ENCODE measurements at places on chromosomes 6 and 20.
A peak's percentile ranks its signal among the peaks of the same experiment; 100 is the strongest.

- no peak for DNase-seq
Measured at GRCh38 chr6:163585932-163586437, 171.5 kb downstream of the QKI start.

GRCh38 chr20:25047766-25048165, 10.2 kb downstream of the ACSS1 start:
- DNase-seq = peak; percentile 64

DNA sequence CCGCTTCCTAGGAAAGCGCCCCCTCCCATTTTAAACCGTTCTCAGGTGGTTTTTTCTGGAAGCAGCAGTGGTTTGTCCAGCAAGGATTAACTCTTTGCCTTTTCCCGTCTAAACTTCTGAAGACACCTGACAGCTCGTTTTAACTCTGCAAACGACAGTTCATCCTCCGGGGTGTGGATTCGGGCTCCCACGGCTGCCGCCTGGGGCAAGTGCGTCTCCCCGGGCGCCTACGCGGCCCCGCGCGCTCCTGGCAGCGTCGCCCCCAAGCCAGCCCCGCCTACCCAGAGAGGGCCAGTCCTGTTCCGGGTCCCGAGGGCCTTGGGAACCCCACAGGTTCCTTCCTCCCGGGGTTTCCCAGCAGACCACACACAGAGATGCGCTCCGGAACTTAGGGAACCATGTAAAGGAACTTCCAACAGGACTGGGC, 54.4 kb downstream of the PRR18 start:
- no peak for DNase-seq

DNA sequence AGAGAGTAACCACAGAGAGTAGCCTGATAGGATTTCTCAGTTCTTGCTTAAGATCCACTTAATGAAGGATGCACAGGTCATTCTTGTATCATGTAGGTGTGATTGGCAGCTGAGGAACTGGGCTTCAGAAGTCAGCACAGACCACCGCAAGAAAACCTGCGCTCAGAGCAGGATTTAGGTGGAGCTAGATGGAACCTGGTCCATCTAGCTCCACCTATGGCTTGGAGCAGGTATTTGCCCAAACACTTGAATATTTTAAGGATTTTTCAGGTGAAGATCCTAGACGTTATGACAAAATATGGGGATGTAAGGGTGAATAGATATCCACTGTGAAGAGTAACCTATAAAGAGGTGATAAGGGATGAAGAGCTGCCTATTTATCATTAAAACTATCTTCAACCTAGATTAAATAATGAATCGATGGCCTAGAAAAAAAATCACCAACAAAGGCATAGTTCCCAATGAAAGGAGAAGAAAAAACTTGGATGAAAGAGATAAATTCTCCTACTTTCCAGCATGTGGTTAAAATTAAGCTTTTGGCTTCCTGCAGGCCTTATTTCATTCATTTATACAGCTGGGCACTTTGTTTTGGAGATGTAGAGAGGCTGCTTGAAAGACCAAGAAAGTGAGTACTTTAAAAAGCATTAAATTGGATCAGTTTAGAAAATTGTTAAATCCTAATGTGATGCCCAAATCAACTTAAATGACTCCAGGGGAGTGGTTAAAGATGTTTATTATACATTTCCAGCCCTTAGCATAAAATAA, 778.4 kb upstream of the GJE1 start:
- DNase-seq = no peak

DNA sequence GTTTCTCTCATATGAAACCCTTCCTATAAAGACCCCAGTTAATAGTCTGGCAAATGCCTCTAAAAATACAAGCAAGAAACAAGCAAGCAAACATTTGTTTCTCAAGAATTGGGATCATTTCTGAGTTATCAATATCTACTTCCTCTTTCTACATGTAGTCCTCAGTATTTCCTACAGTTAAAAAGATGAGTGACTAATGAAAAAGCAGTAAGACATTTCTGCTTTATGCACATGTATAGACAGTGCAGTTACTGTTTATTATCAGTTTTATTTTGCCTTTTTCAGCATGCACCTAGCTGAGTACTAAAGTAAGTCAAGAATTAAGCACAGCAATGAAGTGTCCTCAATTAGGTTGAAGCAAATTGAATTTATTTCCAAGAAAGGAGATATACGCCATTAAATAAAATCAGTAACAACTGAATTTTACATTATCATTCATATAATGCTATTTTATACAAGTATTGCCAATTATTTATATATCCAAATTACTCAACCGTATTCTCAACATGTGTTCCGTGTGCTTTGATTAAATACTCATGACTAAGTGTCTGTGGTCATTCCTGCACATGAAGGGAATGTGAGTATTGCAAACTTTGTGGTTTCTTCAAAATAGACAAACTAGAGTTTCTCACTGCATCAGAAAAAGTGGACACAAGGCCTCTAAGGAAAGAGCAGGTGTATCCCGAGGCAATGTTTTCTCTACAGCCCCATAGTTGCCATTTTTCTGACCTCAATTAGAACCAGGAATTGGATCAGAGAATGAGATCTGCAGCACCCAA, 159.3 kb upstream of the MARCKS start:
- DNase-seq = no peak

DNA sequence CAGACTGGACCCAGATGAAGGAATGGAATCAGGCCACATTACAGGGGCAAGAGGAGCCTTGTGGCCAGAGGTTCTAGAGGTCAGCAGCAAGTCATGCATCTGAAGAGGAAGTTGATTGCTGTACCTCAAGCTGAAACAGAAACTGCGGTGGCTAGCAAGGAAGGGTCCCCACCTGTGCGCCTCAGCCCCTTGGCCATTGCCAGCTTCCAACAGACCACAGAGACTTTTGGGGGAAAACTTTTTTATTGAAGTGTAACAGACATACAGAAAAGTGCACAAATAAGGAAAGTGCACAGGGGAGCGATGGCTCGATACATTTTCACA, 26.8 kb upstream of the SLC9A8 start:
- no peak for DNase-seq

DNA sequence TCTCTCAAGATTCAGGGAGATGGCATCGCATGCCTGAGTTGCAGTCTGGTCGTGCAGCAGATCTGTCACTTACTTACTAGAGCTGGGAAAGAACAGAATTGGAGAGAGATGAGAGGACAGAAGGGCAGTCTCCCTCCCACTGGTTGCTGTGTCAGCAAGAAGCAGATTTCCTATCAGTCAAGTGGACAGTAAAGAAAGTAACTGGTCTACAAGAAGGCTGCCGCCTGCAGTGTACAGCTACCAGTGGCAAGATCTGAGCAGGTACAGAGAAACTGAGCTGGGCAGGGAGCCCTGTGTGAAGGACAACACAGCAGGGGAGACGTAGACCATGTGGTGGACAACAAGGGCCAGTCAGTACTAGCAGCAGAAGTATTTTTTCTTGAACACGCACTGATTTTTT, 49.5 kb upstream of the PCSK2 start:
- DNase-seq = no peak

GRCh38 chr20:55140631-55141030, 665.2 kb downstream of the DOK5 start:
- no peak for DNase-seq

GRCh38 chr20:41274152-41274551, 43.4 kb downstream of the ZHX3 start:
- DNase-seq = no peak

- no peak for DNase-seq
Measured at GRCh38 chr20:16703570-16703969, 26.3 kb upstream of the SNRPB2 start.

- no peak for DNase-seq
Measured at GRCh38 chr6:148081076-148081475, 261.6 kb upstream of the SASH1 start.

DNA sequence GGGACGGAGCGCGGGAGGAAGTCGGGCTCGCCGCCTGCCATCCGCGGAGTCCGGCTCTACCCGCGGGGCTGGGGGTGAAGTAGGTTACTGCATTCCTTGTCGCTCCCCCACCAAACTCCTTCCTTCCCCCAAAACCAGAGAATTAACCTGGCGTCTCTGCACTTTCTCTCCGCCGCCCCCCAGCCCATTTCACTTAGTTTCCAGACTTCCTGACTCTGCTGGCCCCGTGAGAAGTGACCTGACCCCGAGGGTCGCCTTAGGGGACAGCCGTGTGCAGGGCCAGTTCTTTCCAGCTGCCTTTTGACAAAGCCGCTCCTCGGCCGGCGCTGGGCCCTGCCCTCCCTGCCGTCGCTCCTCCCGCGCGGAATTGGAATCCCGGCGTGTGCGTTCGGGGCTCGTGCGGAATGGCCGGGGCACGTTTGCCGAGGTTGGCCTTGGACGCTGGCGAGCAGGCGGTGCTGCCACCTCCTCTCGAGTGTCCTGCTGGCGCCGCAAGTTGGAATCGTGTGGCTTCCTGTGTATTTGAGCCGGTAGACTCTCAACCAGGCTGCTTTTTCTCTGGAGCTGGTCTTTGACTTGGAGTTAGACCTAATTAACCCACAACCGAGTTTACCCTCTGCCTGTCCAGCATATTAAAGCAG, 650 bp downstream of the DCBLD1 start:
- peak; percentile 28 for DNase-seq

- DNase-seq = no peak
Measured at GRCh38 chr20:25271486-25272222, 23.8 kb downstream of the PYGB start.

GRCh38 chr6:16420715-16421461, 182.5 kb downstream of the GMPR start:
- peak; percentile 45 for DNase-seq

GRCh38 chr20:6838181-6838826, 70.8 kb downstream of the BMP2 start:
- DNase-seq = no peak

DNA sequence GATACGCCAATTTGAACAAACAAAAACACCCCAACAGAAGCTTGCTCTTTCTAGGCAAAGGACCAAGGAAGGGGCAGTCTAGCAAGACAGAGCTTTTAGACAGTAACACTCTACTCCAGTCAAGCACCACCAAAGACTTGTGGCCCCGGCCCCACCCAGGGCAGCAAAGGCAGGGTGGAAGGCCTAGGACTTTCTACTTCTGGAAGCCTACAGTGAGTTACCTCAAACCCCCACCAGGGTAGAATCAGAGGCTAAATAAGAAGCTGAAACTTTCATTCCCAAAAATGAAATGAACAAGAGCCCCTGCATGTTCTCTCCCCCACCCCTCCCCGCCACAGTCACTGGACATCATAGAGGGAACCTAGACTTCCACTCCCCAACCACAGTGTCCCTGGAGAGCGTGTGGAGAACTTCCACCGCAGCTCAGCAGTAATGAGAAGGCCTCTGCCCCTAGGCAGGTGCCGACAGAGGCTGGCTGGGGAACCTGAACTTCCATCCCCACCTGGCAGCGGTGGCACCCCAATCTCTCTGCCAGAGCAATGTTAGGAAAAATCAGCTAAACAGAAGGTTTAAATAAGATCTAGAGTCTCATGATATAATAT, 40.0 kb downstream of the KATNA1 start:
- DNase-seq = no peak

GRCh38 chr6:106901062-106901461, 73.5 kb downstream of the CD24 start:
- DNase-seq = no peak

DNA sequence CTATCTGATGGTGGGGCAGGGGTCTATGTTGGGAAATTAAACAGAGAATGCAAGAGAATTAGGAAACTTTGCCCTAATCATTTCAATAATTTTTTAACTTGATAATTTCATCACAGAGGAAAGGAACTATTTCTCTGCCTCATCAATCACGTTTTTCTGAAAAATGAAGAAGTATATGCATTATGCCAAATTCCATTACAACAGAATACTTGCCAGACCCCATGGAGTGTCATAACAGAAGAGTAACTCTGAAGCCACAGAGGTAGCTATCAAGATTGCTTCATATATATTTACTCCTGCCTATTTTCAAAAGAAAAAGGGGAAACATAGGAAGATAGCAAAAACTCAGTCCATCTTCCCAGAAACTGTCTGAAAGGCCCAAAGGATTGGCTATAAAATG, 5.7 kb upstream of the USP49 start:
- DNase-seq = no peak

DNA sequence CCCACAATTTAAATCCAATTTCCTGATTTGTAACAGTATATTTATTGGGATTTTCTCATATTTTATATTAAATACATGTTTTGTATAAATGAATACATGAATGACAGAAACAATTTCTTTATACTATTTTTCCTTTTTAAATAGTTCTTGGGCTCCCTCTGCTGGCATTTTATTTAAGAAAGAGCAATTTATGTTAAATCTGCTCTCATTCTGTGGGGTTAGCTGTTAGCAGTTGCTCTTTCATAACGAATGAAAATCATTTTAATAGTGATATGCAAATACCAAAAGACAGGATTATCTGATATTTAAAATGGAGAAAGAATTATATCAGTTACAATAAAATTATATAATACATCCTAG, 118.3 kb downstream of the RALGAPA2 start:
- no peak for DNase-seq

- DNase-seq = no peak
Measured at GRCh38 chr20:37405351-37405897, 59.5 kb downstream of the SRC start.

GRCh38 chr6:33632558-33633039, 11.5 kb downstream of the ITPR3 start:
- DNase-seq = no peak

DNA sequence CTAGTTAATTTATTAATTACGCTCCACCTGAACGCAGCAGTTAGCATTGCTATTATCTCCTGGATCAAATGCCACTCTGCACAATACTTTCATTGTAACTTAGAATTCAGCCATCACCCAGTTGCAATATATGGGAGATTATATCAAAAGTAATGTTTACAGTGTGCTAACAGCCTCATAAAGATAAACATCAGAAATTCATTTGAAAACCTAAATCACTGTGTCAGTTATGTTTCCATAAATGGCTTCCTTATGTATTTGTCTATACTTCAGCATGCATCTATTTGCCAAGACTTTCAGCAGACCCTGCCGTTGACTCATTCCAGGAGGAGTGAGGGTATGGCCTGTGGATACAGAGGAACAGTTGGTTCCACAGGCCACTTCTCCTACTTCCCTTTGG, 300.1 kb downstream of the TFAP2B start:
- peak; percentile 90 for DNase-seq

- no peak for DNase-seq
Measured at GRCh38 chr6:86459978-86460377, 477.4 kb upstream of the HTR1E start.

- DNase-seq = no peak
Measured at GRCh38 chr6:29230666-29231065, 60.0 kb downstream of the OR2J2 start.

GRCh38 chr6:18155864-18156421, 721 bp downstream of the KDM1B start:
- DNase-seq = peak; percentile 80

- no peak for DNase-seq
Measured at GRCh38 chr6:45718871-45719270, 296.8 kb downstream of the CLIC5 start.

- DNase-seq = no peak
Measured at GRCh38 chr6:16776394-16777017, 15.2 kb upstream of the ATXN1 start.

DNA sequence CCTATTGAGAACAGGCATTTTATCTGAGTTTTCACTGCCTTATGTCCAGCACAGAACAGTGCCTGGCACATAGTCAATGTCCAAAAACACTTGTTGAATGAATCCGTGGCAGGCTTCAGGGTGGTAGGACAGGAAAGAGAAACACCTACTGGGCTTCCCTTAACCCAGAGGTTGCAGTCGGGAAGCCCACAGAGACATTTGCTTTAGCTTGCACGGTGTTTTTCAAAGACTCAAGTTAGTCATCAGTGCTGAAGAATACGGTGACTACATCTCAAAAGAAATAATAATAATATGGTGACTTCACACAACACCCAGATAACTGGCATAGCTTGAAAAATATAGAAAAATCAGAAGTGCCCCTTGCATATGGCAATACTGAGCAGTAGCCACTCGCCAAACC, 160.4 kb downstream of the CD83 start:
- DNase-seq = no peak

- peak; percentile 35 for DNase-seq
Measured at GRCh38 chr20:39986173-39986904, 702.7 kb downstream of the MAFB start.
